ENCODE measurements at places on chromosomes 5 and 9.
A peak's percentile ranks its signal among the peaks of the same experiment; 100 is the strongest.

- DNase-seq = no peak
These were observed 439.9 kb upstream of the CHD1 start for GRCh38 chr5:99368726-99369125.

DNA sequence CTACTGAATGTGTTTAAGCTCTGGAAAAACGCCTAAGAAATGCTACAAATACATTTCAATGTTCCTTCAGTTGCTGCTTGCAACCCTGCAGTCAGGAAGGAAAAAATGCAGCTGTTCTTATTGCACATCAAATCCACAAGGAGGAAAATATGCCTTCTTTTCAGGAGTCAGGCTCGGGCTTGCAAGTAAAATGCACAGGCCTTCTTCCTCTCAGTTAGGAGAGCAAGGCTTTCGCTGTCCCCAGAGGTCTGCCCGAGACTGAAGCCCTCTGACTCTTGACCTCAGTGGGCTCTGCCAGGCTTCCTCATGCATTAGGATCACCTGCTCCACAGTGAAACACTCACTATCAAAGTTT lies 899 bp upstream of the SHC3 start:
- peak; percentile 18 for DNase-seq

DNA sequence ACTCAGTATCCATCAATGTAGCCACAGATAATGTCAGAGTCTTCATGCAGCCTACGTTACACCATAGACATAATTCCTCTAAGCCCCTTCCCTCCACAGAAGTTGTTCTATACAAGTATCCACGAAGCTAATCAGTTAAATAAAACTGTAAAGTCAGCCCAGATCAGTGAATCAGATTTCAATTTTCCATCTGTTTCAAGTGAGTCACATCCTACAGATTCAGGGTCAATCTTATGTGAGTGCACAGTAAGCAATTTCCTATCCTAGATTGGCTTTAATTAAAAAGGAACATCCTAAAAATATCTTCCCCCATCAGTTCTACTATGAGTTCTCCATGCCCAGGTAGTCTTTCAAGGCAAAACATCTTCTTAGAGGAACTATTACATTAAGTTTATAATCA lies 402.5 kb downstream of the EFNA5 start:
- no peak for DNase-seq

DNA sequence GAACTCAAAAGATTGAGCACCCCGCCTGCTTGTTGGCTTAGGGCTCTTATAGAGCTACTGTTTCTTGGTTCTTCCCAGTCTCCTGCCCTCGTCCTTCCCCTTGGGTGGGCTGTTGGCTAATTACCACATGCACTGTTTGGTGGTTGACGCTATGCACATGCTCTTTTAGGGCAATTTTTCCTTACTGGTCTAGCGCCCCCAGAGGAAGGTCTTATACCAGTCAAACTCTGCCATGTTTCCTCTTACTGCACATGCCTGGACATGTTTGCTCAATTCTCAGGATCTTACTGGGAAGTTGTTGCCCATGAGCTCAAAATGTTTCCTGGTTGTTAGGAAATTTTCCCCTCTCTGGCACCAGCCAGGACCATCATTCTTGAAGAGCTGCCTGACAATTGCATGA lies 101.9 kb downstream of the SLC28A3 start:
- DNase-seq = no peak

- no peak for DNase-seq
These were observed 53.6 kb downstream of the SEMA4D start for GRCh38 chr9:89444274-89444673.

GRCh38 chr9:109467936-109468335 lies 30.2 kb downstream of the PTPN3 start:
- DNase-seq = no peak

DNA sequence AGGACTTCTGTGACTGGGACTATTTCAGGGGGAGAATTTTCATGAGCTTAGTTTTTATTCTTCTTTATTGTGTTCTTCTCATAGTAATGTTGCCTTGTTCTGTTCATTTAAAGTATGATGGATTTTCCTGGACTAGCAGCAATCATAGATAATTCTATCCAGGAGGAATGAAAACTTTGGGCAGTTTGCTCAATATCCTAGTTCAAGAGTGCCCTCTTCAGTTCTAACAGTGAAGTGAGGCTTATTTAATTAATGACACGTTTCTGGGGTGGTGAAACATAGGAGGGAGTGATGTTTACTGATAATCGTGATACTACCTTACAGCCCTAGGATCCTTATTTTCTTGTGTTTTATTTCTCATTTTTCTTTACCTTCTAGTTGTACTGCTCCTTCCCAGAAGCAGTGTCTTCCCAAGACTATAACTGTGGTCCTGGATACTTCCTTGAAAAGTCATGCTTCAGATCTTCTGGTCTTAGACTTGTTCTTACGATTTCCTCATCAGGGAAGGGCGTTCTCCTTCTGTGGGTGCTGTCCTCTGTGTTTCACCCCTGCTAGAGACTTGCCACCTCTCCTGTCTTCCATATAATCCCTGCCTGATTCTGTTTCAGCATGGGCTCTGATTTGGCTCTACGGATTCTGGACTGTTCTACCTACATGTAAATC lies 57.4 kb downstream of the CFAP95 start:
- no peak for DNase-seq

- no peak for DNase-seq
These were observed 4.6 kb upstream of the NEURL1B start for GRCh38 chr5:172636279-172637050.
